Suprapubic skin (tissue), 4 donors: ENCODE measurements at places on chromosomes 13 and 19. TPM values are rescaled to one million over a fixed set of nuclear protein-coding genes. Genes with fewer than 3 reads are reported as not detected.

- no peak overlapping the region for H3K4me3 ChIP-seq
- DNase-seq = no peak
- no peaks in the 10 kb centered on the region for H3K36me3 ChIP-seq
- H3K4me1 ChIP-seq = no peaks in the 10 kb centered on the region
Measured at GRCh38 chr13:50379584-50379983, 364.3 kb downstream of the KCNRG start.

- DNase-seq = no peak
- H3K36me3 ChIP-seq = no peaks in the 10 kb centered on the region
- H3K4me3 ChIP-seq = no peak overlapping the region
- H3K27ac ChIP-seq = no peak overlapping the region
- no peaks in the 10 kb centered on the region for H3K27me3 ChIP-seq
- no peaks in the 10 kb centered on the region for H3K4me1 ChIP-seq
Measured at GRCh38 chr13:71806886-71807285, 60.1 kb downstream of the DACH1 start.

DNA sequence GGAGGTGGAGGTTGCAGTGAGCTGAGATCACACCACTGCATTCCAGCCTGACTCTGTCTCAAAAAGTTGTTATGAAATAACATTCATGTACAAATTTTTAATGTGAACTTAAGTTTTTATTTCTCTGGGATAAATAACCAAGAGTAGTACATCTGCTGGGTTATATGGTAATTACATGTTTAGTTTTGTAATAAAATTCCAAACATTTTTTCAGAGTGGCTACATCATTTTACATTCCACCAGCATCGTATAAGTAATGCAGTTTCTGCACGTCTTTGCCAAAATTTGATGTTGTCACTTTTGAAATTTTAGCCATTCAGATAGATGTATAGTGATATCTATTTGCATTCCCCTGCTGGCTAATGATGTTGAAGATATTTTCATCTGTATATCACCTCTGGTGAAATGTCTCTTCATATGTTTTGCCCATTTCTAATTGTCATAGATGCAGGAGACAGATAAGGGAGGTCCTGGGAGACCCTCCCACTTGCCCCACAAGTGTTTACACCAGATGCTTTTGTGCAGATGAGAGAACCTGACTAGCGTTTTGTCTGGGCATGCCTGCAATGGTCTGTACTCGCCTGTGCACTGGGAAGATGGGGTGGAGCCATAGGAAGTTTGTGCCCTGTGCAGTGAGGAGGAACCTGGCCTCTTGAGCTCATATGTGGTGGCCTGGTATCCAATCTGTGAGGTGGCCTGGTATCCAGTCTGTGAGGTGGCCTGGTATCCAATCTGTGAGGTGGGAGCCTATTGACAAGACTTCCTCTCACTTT is 12.7 kb upstream of the KBTBD6 start:
- no peaks in the 10 kb centered on the region for H3K36me3 ChIP-seq
- no peaks in the 10 kb centered on the region for H3K27me3 ChIP-seq
- H3K4me1 ChIP-seq = no peaks in the 10 kb centered on the region

DNA sequence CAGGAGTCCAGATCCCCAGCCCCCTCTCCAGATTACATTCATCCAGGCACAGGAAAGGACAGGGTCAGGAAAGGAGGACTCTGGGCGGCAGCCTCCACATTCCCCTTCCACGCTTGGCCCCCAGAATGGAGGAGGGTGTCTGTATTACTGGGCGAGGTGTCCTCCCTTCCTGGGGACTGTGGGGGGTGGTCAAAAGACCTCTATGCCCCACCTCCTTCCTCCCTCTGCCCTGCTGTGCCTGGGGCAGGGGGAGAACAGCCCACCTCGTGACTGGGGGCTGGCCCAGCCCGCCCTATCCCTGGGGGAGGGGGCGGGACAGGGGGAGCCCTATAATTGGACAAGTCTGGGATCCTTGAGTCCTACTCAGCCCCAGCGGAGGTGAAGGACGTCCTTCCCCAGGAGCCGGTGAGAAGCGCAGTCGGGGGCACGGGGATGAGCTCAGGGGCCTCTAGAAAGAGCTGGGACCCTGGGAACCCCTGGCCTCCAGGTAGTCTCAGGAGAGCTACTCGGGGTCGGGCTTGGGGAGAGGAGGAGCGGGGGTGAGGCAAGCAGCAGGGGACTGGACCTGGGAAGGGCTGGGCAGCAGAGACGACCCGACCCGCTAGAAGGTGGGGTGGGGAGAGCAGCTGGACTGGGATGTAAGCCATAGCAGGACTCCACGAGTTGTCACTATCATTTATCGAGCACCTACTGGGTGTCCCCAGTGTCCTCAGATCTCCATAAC is at the start of gene APOE:
Gene APOE, plus strand, starts transcription at position 360 of the 724 bp plus-strand sequence. CDS start 829 bp downstream, outside the sequence.
- H3K4me1 ChIP-seq = peaks cover 46% of the 10 kb centered on the region
- H3K27me3 ChIP-seq = peaks cover 9% of the 10 kb centered on the region
- peaks cover 36% of the 10 kb centered on the region for H3K36me3 ChIP-seq
- DNase-seq = no peak

DNA sequence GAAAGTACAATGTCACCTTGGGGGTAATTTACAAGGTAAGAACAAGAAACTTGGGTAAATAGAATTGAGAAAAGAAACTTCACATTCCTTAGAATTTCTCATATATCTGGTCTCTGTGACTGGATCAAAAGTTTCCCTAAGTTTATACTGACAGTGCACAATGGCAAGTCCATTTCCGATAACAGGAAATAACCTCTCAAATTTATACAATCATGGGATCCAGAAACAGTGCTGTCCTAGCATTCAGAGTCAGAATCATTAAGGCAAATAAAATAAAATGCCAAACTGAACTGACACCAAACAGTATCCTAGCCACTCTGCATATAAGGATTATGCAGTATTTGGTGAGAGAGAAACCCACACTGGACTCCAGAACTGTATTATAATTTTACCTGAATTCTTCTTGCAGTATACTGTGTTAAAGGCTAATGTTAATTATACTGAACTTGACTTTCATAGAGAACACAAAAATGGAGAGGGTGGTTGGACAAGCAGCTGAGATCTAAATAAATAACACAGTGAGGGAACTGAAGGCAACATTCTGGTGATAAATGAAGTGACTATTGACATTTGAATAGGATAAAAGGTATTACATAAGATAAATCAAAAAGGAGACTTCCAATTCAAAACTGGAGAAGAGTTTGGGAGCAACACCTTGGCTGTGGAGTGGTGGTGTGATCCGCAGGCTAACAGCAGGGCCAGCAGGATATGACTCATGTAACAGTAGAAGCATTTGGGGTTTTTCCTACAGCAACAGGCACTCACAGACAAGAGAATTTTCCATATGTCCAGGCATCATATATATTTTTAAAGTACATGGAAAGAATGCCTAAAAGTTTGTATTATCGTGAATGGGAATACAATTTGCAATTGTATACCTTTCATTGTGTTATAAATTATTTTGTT is 932.5 kb upstream of the MIR17HG start:
- no peak overlapping the region for H3K27ac ChIP-seq
- no peaks in the 10 kb centered on the region for H3K36me3 ChIP-seq
- H3K4me1 ChIP-seq = peaks cover 7% of the 10 kb centered on the region
- DNase-seq = no peak

- no peaks in the 10 kb centered on the region for H3K36me3 ChIP-seq
- no peak overlapping the region for H3K27ac ChIP-seq
- H3K27me3 ChIP-seq = no peaks in the 10 kb centered on the region
- H3K4me3 ChIP-seq = no peak overlapping the region
- no peak for DNase-seq
- H3K4me1 ChIP-seq = peaks cover 27% of the 10 kb centered on the region
Measured at GRCh38 chr13:100234524-100235136, 145.7 kb downstream of the PCCA start.

DNA sequence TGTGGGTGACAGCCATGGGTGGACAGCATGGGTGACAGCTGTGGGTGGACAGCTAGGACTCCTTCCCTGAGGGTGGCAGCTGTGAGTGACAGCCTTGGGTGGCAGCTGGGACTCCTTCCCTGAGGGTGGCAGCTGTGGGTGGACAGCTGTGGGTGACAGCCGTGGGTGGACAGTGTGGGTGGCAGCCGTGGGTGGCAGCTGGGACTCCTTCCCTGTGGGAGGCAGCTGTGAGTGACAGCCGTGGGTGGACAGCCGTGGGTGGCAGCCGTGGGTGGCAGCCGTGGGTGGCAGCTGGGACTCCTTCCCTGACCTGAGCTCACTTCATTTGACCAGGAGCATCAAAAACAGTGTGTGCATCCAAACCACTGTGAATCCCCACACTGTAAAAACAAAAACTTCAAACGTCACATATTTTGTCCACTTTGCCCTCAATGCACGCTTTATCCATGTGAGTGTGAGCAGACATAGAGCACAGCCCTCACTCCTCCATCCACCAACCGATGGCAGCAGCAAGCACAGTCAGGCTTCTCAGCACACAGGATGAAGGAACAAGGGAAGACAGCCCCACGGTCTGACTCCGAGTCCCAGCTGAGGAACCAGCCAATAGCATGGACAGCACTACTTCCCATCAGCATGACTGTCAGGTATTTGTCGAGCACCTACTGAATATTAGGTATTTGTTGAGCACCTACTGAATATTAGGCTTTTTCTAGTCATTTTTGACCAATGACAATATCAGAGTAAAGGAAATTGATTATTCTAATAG is 1.6 kb upstream of the CFAP97D2 start:
- H3K27ac ChIP-seq = no peak overlapping the region
- no peaks in the 10 kb centered on the region for H3K36me3 ChIP-seq
- DNase-seq = no peak
- no peak overlapping the region for H3K4me3 ChIP-seq
- no peaks in the 10 kb centered on the region for H3K4me1 ChIP-seq
- H3K27me3 ChIP-seq = peaks cover 8% of the 10 kb centered on the region

GRCh38 chr19:3810708-3811355 is 24.7 kb upstream of the MATK start:
- H3K27ac ChIP-seq = no peak overlapping the region
- peaks cover 10% of the 10 kb centered on the region for H3K27me3 ChIP-seq
- peaks cover 5% of the 10 kb centered on the region for H3K4me1 ChIP-seq

DNA sequence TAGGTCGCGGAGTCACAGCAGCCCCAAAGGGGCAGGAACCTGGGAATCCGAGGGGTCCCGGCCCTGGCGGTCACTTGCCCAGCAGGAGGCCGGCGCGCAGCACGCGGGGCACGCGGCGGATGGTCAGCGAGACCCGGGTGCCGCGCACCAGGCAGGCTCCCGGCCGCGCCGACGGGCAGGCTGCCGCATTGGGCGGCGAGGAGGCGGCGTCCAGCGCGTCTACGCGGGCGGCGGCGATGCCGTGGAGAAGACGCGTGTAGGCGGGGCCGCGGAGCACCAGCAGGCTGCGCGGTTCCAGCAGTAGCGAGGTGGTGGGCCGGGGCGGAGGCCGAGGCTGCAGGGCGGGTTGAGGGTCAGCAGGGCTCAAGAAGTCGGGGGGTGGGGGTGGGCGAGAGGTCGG is 607 bp upstream of the SYNE4 start:
- H3K4me1 ChIP-seq = peaks cover 25% of the 10 kb centered on the region
- no peaks in the 10 kb centered on the region for H3K36me3 ChIP-seq
- no peaks in the 10 kb centered on the region for H3K27me3 ChIP-seq
- H3K27ac ChIP-seq = peak overlapping the region; percentile 45
- no peak for DNase-seq

DNA sequence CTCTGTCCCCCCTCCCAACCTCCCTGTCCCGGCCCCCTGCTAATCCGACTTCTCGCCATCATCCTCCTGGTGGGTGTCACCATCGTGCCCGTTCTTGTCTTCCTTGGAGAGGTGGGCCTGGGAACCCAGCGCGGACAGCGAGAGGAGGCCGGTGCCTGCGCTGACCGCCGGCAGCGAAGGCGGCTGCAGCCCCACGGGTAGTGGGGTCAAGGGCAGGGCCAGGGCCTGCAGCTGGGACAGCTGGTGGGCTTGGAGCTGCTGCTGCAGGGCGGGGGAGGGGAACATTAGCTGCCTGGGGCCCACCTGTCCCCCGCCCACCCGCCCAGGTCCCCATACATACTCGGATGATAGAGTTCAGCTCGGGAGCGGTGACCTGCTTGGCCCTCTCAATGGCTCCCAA is 8.5 kb downstream of the TLE5 start:
- peaks cover 68% of the 10 kb centered on the region for H3K4me1 ChIP-seq
- no peaks in the 10 kb centered on the region for H3K27me3 ChIP-seq
- no peak overlapping the region for H3K4me3 ChIP-seq
- DNase-seq = no peak
- H3K27ac ChIP-seq = no peak overlapping the region

DNA sequence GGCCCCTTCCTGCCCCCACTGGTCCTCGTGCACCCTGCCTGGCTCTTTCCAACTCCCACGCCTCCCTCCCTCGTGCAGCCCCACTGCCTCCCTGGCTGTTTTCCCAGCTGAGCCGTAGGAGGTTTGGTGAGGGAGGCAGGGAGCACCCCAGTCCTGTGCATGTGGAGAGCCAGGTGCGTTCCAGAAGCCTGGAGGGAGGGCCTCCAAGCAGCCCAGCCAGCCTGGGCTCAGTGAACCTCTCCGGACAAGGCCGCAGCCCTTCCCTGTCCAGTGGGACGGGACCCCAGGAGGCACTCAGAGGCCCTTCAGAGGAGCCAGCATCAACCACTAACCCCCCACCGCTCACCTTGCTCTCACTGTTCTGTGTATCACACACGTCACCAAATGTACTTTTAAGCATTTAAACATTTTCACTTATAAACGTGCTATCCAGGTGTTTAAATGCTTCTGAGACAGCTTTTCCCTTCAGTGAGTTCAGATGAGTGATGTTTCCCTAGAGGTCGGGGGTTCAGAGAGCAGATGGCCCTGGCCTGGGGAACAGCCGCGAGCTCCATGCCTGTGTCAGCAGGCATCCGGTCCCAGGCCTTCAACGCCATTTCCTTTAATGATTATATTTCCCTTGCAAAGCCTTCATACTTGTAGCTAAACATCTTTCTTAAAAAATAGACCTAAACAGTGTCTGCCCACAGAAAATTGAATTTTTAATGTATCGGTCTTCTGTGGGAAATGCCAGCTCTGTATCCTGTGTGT is 122.6 kb downstream of the ATP11A start:
- DNase-seq = no peak
- no peak overlapping the region for H3K27ac ChIP-seq
- H3K4me3 ChIP-seq = no peak overlapping the region
- H3K36me3 ChIP-seq = peaks cover 55% of the 10 kb centered on the region
- no peaks in the 10 kb centered on the region for H3K4me1 ChIP-seq

- H3K4me1 ChIP-seq = peaks cover 37% of the 10 kb centered on the region
- no peaks in the 10 kb centered on the region for H3K36me3 ChIP-seq
- H3K27me3 ChIP-seq = peaks cover 3% of the 10 kb centered on the region
- H3K4me3 ChIP-seq = no peak overlapping the region
- peak overlapping the region; percentile 46 for H3K27ac ChIP-seq
Measured at GRCh38 chr19:11581740-11582139, 4.3 kb upstream of the ACP5 start.

DNA sequence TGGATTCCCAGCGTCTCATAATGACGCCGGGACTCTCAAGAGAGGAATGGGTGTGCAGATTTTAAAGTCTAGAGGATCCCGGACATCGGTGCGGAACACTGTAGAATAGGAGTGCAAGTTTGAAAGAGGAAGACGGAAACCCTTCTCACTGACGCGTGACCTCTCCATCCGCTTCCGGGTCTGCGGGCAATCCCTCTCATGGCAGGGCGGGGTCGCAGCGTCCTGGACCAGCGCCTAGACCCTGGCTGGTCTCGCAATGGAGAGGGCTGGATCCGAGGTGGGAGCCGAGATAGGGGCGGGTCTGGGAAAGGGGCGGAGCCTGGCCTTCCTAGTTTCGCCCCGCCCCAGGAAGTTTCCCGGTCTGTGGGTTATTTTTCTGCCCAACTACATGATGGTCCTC is 4.6 kb upstream of the ZNF845 start:
- no peak overlapping the region for H3K27ac ChIP-seq
- no peak for DNase-seq
- no peak overlapping the region for H3K4me3 ChIP-seq
- no peaks in the 10 kb centered on the region for H3K36me3 ChIP-seq
- H3K4me1 ChIP-seq = peaks cover 2% of the 10 kb centered on the region

GRCh38 chr19:18432275-18433014 is 5.5 kb downstream of the ISYNA1 start:
- no peaks in the 10 kb centered on the region for H3K27me3 ChIP-seq
- H3K4me3 ChIP-seq = no peak overlapping the region
- no peak for DNase-seq

The TMEM221 gene
- 1.2 TPM for total RNA-seq

The ATP8A2 gene
- 0.21 TPM for total RNA-seq

The TRPC4 gene
- total RNA-seq = not detected

The PRODH2 gene
- not detected for total RNA-seq
